Mesenchymal stem cell (in vitro differentiated cells and primary cell): ENCODE measurements at places on chromosomes 12 and 14.

- DNase-seq = no peak
Observed at GRCh38 chr12:129887101-129887500, 16.7 kb downstream of the TMEM132D start.

- peak; percentile 52 for DNase-seq
Observed at GRCh38 chr14:42541535-42542001, 934.9 kb downstream of the LRFN5 start.

GRCh38 chr14:54147282-54147681 lies 190.7 kb upstream of the BMP4 start:
- DNase-seq = peak; percentile 53

DNA sequence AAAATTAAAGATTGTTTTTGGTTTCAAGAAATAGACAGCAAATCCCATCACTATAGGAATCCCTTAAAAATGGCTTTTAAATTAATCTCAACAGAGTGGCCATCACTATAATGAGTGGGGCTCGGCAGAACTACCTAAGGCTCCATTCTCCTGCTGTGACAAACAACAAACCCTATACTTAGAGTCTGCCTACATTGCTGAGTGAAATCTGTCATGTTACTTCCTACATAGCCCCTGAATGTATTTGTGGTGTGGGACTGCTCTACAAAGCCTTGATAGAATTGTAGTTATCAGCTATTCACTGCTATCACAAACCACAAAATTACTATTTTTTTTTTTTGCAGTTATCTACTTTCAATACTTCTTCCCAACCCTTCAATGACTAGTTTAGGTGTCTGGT lies 538.7 kb upstream of the ATXN7L3B start:
- DNase-seq = no peak

GRCh38 chr14:64993266-64993930 lies 6.7 kb downstream of the FNTB start:
- peak; percentile 28 for DNase-seq

DNA sequence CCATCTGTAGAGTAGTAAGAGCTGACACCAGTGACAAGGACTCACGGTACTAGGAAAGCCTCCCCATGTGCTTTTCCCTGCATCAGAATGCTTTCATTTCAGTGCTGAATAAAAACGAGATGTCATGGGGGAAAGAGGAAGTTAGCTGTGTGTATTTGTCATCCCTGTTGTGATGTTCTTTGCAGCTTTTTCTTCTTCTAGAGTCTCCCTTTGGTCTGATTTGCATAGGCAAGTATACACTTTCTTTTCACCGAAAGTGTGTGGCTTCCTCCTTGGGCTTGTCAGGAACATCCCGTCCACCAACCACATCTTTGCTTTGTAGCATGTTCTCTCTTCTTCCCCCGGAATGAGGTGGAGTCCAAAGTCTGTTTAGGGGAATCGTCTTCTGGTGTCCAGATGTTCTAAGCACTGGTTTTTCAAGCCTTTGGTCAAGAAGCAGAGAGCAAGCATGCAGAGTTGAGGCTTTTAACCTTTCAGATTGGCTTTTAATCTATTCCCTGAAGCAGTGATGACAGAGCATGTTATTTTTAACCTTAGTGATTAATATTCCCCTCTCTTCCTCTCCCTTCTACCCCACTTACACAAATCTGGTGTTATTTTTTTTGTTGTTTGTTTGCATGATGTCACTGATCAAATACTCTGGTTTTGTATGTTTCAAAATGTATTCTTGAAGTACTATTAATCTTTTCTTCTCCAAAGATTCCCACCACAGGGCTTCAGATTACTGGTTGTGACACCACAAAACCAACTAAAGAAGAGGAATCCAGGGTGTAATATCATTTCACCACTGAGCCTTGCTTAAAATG lies 163.4 kb downstream of the SAMD4A start:
- peak; percentile 87 for DNase-seq

DNA sequence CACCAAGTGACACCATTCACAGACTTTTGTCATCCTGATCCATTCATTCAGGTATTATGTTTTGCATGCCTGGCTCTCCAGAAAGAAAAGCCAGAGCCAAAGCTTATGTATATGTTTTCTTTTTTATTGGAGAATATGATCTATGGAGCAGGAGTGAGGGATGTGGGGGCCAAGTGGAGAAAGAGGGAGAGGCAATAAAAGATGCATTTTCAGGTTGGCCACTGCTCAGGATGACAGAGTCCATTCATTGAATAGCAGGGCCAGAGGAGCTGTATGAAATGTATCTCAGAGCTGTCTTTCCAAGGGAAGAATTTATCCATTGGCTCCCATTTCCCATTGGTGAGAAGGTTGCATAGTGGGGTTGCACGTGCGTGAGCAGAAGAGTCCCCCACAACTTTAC lies 416.1 kb downstream of the ATP23 start:
- no peak for DNase-seq

- DNase-seq = no peak
Observed at GRCh38 chr12:97229004-97229403, 233.6 kb upstream of the RMST start.

- DNase-seq = no peak
Observed at GRCh38 chr14:85038526-85039352, 491.2 kb upstream of the FLRT2 start.

DNA sequence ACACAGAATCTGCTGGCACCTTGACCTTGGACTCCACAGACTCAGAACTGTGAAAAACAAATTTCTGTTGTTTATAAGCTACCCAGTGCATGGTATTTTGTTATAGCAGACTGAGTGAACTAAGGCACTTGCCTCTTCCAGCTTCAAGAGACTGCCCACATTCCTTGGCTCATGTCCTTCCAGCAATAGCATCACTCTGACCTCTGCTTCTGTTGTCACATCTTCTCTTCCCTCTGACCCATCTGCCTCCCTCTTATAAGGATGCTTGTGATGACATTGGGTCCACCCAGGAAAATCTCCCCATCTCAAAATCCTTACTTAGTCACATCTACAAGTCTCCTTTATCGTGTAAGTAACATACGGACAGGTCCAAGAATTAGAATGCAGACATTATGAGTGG lies 200.4 kb downstream of the PIK3C2G start:
- no peak for DNase-seq

DNA sequence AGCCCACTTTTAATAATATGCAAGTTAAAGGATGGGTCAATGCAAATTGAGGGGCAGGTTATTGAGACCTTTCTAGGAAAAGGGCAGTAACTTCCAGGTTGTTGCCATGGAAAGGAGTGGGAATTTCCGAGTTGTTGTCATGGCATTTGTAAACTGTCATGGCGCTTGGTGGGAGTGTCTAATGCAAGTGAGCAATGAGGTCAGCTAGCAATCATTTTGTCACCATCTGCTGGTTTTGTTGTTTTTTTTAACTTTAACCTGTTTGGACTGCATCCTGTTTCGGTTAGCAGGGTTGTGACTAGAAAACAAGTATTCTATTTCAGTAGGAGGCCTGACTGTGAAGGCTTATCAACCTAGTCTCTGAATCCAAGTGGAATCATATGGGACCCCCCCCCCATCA lies 85.8 kb upstream of the TSPAN11 start:
- peak; percentile 38 for DNase-seq

DNA sequence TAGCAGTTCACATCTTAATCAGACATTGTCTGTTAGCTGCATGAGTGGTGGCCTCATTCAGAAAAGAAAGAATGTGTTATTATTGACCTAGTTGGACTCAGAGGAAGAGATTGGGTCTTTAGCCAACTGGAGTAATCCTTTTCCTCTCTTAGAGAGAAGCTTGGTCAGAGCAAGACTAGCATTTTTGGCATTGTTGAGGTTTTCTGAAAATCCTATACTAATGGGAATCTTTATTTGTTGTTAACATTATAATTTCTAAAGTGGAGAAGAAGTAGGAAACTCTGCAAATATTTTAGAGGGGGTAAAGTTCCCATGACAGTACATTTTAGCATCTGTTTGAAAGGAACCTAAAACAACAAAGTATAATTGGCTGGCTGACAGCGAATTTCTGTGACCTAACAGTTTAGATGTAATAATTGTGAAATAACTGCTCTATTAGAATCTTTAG lies 9.7 kb downstream of the TOX4 start:
- peak; percentile 66 for DNase-seq

DNA sequence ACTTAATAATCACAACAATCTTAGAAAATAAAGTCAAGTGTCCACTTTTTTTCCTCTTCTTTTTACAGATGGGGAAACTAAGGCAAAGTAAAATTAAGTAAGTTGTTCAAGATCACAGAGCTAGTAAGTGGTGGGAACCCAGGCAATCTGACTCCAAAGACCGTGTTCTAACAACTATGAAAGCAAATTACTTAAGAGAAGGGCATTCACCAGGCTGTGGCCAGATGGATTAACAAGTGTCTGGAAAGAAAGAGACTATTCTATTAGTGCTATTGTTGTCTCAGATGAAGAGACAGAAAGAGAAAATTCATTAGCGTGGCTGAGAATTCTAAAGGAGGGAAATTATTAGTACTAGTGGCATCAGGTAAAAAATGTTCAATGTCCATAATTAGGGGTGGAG lies 48.5 kb downstream of the FGD6 start:
- DNase-seq = no peak

- no peak for DNase-seq
Observed at GRCh38 chr14:23615856-23616255, 20.3 kb upstream of the DHRS2 start.

GRCh38 chr14:64439141-64439540 lies 26.2 kb upstream of the AKAP5 start:
- no peak for DNase-seq
